ENCODE measurements at places on chromosomes 4 and X.
A peak's percentile ranks its signal among the peaks of the same experiment; 100 is the strongest.

DNA sequence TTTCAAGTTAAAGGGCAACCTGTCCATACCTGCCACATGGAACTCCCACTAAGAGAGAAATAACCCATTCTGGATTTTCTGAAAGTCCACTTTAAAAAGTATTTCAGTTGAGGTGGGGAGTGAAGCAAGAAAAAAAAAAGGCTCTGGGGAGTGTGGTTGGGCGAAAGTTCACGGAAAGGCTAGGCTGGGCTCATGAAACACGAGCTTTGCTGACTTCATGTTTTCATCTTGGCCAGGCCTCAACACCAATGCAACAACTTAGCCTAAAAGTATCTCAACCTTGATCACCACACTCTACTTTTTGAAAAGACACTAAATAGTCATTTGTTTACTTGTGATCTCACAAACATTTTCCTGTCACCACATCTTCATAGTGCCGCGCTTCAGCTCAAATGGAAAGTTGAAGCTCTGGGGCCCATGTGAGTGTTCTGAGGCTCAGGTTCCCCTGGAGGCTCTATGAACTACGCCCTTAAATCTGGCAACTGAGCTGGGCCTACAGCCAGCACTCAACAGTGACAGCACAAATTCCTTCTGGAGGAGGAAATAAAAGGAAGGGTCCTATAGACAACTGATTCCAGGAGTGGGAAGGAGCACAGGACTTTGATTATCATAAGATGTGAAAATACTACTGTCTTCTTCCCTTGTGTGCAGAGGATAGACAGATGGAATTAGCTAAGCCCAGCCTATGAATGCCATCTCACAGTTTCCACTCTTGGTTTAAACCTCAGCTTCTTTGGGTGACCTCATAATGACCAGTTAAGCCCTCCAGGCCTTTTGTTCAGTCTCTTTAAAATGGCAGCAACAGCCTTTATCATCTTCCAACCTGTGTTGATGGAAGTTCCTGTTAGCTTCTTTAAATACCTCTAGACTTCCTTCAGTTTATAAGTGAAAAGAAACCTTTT is 5.1 kb downstream of the CD40LG start:
- no peak for DNase-seq

DNA sequence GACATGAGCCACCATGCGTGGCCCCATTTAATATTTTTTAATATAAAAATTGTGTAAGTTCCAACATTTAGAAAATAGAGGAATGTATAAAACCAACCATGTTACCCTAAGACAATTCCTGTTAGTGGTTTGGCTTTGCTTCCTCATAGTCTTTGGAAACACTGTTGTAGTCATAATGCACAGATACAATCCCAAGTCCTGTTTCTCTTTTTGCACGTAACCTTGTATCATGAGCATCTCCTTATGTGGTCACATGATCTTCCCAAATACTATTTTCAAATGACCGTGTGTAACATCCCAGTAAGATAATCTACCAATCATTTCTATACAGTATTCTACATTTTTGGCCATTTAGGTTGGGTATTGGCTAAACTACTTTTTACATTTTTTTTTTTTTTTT is 13.9 kb upstream of the RHOH start:
- DNase-seq = no peak

DNA sequence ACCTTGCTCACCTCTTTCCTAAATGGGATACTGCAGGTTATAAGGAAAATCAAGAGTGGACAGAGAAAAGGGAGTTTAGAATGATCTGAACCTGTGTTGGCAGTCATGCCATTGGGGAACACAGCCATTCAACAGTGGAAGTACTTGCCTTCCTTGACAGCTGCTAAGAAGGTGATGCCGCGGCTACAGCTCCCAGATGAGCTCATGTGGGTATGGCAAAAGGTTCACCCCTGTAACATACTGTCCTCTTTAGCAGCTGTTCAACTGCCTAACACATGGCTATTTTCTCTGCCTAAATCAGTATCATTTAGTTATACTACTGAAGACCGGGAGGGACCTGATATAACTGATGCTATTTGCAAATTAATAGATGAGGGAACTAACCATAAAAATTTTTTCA is 76.8 kb downstream of the DCHS2 start:
- DNase-seq = no peak

GRCh38 chr4:82745173-82745842 is 53.3 kb downstream of the SCD5 start:
- no peak for DNase-seq

DNA sequence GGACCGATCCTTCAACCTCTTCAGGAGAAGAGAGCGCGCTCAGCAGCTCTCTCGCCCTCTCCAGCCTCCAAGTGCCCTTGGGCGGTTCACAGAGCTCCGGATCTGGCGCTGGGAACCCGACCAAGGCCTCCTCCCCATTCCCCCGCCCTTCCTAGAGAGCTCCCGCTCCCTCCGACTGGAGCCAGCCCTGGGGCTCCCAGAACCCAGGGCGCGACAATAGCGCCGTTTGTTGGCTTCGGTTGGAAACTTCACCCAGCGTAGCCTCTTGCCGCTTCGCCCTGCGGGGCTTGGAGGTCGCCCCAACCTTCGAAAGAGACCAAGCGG is 3.1 kb upstream of the SOX3 start:
- no peak for DNase-seq

GRCh38 chrX:22059775-22060174 is 27.6 kb downstream of the PHEX start:
- DNase-seq = no peak

DNA sequence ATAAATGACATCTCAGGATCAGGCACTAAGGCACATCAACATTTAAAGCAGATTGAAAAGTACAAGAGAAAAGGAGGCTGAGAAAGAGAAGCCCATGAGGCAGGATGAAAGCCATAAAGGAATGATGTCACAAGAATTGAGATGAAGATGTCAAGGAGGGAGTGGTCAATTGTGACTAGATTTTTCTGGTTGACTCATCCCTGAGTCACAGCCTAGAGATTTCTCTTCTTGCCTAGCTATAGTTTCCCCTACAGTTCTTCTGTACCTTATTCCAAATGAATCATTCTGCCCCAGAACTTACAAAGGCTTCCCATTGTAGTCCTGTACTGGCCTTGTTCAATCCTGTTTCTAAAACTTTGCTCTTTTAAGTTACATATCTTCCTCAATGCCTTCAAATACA is 3.4 kb upstream of the USP53 start:
- no peak for DNase-seq

GRCh38 chr4:72209600-72209999 is 177.8 kb downstream of the NPFFR2 start:
- no peak for DNase-seq

DNA sequence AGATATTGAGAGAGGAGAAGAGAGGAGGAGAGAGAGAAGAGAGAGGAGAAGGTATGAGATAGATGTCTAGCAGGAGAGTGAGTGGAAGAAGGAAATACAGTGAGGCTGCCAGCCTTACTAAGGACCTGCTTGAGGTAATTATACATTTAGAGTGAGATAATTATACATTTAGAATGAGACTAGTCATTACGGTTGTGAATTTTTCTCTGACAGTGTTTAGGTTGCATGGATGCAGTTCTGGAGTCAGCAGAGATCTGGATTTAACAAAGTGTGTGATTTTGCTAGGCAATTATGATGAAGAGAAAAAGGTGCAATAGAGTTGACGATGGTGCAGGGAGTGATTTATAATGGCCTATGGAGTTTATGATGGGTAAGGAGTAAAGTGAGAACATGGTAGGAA is 187.1 kb upstream of the ARX start:
- DNase-seq = no peak

- DNase-seq = no peak
Measured at GRCh38 chrX:132169554-132169953, 41.7 kb upstream of the FRMD7 start.

- DNase-seq = no peak
Measured at GRCh38 chr4:128633067-128633466, 176.4 kb upstream of the JADE1 start.

- no peak for DNase-seq
Measured at GRCh38 chrX:138765051-138765450, 53.5 kb upstream of the FGF13 start.

- DNase-seq = no peak
Measured at GRCh38 chr4:135434936-135435335, 1233.3 kb upstream of the PABPC4L start.

GRCh38 chr4:48924416-48924815 is 17.8 kb upstream of the OCIAD2 start:
- DNase-seq = no peak

DNA sequence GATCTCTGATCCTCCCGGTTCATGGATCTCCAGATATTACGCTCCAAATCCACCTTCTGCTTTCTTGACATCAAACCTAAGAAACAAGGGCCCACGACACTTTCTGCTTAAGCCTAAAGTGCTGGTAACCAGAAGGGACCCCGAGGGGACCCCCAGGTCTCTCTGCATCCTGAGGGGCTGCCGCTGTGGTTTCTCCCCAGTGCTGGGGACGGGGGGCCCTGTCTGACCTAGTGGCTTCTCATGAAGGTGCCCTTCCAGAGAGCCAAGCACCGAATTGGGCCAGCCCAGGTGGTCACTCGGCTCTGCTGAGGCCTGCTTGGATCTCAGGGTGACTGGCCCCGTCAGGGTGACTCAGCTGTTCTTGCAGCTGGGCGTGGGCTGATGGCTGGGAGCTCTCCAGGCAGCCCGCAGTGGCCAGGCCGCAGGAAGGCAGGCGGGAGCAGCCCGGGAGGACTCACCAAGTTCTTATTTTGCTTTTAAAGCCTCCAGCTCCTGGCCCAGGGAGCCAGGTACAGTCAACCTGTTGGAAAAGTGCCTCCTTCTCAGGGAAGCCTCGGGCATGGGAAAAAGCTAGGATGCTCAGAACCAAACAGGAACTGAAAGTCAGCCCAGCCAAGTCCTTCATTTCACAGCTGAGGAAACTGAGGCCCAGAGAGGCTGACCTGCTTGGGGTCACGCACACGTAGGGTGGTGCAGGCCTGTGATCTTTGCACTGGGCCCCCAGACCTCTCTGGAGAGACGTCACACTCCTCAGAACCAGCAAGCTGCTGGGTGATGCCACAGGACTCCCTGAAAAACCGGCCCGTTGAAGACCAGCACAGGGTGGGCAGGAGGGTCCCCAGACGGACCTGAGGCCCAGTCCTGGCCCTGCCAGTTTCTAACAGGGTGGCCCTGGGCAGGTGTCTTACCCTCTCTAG is 16.7 kb downstream of the BLOC1S4 start:
- no peak for DNase-seq

- DNase-seq = no peak
Measured at GRCh38 chr4:33054656-33055196, 2334.6 kb downstream of the PCDH7 start.

DNA sequence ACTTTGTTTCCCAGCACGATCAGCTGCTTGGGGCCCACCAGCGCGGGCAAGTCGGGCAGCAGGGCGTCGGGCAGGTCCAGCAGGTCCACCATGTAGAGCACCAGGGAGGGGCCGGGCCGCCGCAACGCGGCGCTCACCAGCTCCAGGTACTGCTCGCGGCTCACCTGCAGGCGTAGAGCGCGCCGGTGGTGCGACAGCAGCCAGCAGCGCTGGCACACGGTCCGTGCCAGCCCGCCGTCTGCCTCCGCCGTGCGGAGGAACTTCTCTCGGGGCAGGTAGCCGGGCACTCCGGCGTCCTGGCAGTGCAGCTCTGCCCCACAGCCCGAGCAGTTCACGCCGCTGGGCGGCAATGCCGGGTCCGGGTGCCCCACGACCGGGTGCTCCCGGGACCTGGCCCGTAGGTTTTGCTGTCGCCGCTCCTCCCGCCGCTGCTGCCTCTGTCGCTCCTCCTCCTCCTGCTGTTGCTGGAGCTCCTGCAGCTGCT is 527 bp downstream of the NOA1 start:
- DNase-seq = peak; percentile 40

DNA sequence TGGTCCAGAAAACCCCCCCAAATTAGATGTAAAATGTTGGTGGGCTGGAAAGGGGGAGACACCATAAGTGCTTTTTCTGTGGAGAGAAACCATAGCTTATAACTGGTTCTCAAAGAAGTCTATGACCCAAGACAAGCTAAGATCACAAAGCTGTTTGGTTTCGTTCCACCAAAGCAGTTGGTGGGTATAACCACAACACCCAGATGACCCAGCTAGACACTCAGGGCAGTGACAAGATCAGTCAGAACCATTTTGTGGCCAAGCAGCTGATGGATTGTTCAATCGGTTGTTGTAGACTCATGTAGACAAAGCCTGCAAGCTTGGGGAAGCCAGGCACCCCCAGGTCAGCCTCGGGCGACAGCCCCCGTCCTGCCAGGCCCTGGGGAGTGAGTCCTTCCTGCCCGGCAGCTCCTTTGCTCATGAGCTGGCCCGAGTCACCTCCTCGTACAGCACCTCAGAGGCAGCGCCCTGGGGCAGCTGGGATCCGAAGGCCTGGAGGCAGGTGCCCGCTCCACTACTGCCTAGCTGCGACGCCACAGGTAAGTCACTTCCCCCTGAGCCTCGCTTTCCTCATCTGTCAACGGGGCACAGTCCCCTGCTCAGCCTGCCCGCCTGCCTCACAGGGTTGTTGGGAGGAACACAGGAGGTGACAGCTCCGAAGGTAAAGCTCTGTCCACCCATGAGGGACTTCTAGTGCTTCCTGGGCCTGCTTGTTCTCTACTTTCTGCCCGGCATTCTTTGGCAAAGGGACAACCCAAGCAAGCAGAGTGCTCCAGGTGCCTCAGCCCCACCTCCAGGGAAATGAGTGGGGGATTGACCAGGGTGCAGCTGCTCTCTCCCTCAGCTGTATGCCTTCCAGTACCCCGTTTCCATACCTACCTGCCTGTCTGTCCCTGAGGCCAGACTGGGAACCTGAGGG is 65.2 kb upstream of the MTM1 start:
- DNase-seq = no peak

DNA sequence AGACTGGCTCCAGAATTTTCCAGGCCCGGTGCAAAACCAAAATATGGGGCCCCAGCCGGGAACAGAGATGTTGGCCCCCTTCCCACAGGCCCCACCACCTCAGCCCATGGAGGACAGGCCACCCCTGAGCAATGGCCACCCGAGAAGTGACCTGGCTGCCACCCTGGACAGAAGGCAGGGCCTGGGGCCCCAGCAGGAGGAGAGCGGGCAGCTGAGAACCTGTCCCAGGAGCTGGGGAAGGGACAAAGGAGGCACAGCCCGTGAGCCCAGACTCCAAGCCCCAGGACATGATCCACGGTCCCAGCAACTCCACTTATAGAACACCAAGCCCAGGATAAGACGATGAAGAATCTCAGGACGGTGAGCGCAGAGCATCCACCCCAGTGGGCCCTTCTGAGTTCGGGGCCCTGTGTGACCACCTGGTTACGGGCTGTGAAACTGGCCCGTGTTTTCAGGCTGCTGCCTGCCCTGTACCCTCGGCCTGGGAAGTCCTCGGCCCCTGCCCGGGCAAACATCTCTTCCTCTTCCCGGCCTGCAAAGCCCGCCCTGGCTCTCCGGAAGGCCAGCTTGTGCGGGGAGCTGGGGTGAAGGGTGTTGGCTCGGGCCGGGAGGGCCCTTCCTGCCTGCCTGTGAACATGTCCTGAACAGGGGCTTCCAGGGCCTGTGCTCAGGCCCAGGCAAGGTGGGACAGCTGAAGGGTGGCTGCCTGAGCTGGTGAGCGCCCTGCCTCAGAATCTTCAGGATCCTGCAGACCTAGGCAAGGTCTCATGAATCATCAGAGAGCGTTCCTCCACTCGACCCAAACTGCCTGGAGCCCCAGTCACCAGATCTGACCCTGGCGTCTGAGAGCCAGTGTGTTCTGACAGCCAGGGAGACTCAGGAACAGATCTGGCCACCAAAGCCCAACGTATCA is 47.0 kb upstream of the MAN2B2 start:
- DNase-seq = no peak

Measured in T-helper 1 cell (primary cell).